NCI-H460 (cell line): ENCODE measurements at places on chromosomes 6 and 20.

GRCh38 chr20:16613954-16614353 is 40.7 kb upstream of the KIF16B start:
- DNase-seq = no peak

GRCh38 chr6:70843328-70843918 is 113.4 kb downstream of the B3GAT2 start:
- no peak for DNase-seq

DNA sequence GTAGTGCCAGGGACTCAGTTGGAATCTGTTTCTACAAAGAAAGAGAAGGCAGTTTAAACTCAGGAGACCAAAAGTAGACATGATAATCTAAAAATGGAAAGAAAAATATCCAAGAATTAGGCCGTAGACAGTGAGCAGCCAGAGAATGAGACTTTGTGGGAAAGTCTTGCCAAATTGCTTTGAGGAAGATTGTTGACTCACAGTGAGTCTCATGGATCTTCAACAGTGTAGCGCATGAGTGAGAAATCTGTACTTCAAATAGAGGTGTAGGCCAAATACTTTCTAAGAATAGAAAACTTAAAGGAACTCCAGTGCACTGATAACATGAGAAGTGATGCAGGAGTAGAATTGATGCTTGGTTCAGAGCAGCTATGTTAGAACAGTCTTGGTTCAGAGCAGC is 284.5 kb downstream of the HTR1B start:
- DNase-seq = peak; percentile 7

DNA sequence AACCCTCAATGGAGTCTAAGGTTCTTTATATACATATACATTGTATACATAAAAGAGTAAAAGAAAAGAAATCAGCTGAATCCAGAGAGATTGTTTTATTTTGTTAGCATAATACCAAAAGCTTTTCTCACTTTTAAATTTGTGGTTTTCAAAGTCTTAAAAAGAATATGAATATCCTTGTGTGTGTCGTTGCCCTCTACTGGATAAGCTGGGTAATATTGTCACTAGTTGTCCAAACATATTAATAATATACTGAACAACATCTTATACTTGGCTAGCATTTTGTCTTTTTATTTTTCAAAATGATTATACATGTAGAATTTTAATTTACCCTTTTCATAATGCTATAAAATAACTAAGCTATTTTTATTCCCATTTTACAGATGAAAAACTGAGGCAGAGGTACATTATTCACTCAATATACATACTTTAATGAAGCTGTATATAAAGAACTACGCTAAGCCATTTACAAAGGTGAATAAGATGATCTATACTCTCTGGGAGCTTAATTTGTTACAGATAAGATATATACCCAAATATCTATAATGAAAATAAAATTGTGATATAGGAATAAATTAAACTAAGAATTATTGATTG is 531.7 kb downstream of the TFAP2B start:
- DNase-seq = no peak

- DNase-seq = no peak
Observed at GRCh38 chr6:75349262-75349984, 64.8 kb upstream of the TMEM30A start.

DNA sequence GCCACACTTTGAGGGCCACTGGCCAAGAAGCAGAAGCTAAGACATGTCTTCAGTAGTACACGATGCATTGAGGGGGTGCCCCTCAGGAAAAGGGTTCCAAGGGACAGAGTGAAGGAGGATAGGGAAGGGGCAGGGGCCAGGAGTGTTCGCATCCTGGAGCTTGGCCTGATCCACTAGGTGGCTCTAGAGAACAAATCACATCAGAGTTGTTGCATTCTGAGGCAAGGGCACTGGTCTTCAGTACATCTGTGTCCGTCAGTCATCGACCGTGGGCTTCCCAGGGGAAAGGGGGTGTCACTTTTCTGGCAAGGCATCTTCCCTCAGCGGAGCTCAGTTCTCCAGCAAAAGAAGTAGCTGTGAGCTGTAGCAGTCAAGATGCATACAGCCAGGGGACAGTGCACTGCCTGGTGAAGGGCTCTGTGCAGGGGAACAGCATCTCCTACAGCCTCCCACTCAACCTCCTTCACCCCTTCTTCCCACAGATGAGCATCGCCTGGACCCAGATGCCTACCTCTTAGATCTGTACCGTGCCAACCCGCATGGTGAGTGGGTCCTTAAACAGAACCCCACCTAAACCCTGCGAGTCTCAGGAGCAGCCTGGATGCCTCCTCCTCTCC is 47.8 kb downstream of the ARHGAP40 start:
- DNase-seq = peak; percentile 21

- DNase-seq = no peak
Observed at GRCh38 chr6:144667532-144668503, 382.7 kb downstream of the UTRN start.

GRCh38 chr6:4336084-4336483 is 200.7 kb upstream of the ECI2 start:
- no peak for DNase-seq

GRCh38 chr20:38458314-38458713 is 14.3 kb upstream of the RALGAPB start:
- no peak for DNase-seq

GRCh38 chr6:108944707-108945680 is 96.8 kb downstream of the ARMC2 start:
- DNase-seq = no peak

GRCh38 chr6:148491638-148492251 is 149.1 kb downstream of the SASH1 start:
- DNase-seq = no peak
